ENCODE measurements at places on chromosomes 5 and 9.

GRCh38 chr5:2087980-2088379 is 205.3 kb upstream of the IRX4 start:
- DNase-seq = no peak

GRCh38 chr5:116421080-116421629 is 153.5 kb downstream of the SEMA6A start:
- DNase-seq = no peak

DNA sequence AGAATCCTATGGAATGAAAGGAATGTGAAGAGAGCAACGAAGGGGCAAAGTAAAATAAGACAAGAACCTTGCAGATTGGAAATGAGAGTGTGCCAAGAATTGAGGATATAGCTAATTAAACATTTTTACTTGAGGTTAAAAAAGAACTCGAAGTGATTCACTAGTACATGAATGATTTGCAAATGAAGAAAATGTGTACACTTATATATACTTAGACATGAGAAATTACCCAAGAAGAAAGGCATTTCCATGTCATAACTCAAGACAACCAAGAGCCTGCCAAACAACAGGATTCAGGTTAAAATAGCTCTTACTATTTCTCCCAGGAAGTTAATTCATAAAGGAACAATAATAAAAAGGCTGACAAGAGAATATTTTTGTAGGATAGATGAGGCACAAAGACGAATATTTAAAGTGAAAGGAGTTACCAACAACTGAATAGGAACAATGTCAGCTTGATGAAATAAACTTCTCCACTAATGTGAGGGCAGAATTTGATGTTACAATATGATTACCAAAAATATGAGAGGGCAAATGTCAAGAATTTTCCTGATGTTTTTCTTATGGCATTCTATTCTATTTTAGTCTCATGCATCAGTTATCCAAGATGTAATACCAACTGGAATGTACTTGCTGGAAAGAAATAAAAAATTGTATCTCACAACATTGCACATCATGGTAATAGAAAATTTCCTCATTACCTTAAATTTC is 18.9 kb upstream of the NPR3 start:
- DNase-seq = no peak

GRCh38 chr5:68405784-68406743 is 190.5 kb downstream of the PIK3R1 start:
- DNase-seq = no peak

- no peak for DNase-seq
Measured at GRCh38 chr9:119181561-119181960, 187.7 kb downstream of the BRINP1 start.

GRCh38 chr5:155729684-155730059 is 597.3 kb upstream of the SGCD start:
- DNase-seq = no peak

GRCh38 chr5:105506692-105507277 is 1944.2 kb upstream of the NUDT12 start:
- no peak for DNase-seq

GRCh38 chr9:135379540-135380267 is 99.9 kb upstream of the PPP1R26 start:
- DNase-seq = no peak

DNA sequence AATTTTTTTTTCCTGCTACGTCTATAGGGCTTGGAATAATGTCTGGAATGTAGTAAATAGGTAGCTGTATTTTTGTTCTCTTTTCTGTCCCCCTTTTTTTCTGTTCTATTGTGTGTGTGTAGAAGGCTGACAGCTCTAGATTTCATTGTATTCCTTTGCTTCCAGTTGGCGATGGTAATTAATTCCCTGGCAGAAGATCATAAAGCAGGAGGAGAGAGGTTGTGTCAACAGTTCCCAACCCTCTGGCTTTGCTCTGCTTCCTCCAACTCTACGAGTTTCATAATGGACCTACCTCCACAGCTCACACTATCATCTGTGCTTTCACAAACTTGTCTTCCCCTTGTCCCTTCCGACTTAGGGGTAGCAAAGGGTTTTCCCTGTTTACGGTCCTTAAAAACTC is 117.9 kb upstream of the CDH18 start:
- DNase-seq = no peak

DNA sequence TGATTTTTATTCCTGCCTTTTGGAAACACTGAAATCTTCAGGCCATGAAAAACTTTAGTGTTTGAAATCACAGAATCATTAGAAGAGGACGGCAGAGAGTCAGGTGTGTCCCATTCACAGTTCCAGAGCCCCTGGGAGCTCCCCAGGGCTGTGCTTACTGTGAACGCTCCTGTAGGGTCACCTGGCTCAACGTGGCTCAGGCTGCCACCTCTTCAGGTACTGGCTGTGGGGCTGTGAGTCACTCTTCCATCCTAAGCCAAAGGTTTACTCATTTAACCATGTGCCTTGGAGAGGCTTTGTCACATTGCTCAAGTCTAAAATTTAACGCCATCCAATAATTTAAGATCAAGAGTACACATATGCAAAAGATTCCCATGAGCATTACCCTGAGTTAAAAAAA is 50.2 kb upstream of the FSTL4 start:
- no peak for DNase-seq

GRCh38 chr5:130034566-130035210 is 130.4 kb downstream of the CHSY3 start:
- DNase-seq = no peak

DNA sequence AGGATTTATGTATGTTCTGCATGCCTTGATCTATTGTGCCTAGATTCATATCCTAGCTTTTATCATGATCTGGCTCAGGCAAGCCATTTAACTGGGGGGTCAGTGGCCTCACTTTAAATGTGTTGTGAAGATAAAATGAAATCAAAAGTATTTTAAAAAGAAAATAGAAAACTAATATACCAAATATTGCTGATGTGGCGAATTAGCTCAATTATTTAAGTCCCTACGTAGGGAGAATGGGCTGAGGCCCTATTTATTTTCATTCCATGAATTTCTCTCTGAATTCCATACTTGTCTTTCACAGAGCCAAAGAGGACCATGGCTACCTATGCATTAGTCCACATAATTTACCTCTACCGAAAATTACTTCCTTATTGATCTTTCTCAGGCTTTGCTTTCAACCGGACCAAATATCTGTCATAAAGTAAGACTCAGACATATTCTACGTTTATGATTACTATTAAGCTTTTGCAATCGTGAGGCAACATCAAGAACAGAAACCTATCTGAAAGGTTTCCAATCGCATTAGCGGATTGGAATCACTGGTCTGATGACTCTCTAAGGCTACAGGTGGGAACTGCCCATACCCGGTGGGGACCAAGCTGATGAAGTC is 1.7 kb downstream of the MBLAC2 start:
- DNase-seq = no peak
